ENCODE measurements at places on chromosomes 7 and 10. TPM values are rescaled to one million over a fixed set of nuclear protein-coding genes. Genes with fewer than 3 reads are reported as not detected.

Gene RTKN2
- 2.1 TPM for total RNA-seq

Gene TAS2R5
- 0.52 TPM for total RNA-seq

Gene SLIT1
- total RNA-seq: under 0.01 TPM

Gene STAG3
- total RNA-seq: 0.52 TPM

Gene DPCD
- total RNA-seq: 20.4 TPM

Gene SLC35G1
- total RNA-seq: 1.0 TPM

Gene GBX1
- not detected for total RNA-seq

Gene PLEKHS1
- 0.52 TPM for total RNA-seq

Gene LIPJ
- 0.52 TPM for total RNA-seq

Gene TDRD1
- 0.52 TPM for total RNA-seq

Gene AHCYL2
- total RNA-seq: 12.0 TPM

Gene GPNMB
- total RNA-seq: 49.6 TPM

Gene GIMAP2
- 9.4 TPM for total RNA-seq

Gene SUGCT
- total RNA-seq: 12.0 TPM
